Foreskin keratinocyte (primary cell): ENCODE measurements at places on chromosomes 7 and 10. TPM values are rescaled to one million over a fixed set of nuclear protein-coding genes. Genes with fewer than 3 reads are reported as not detected.

PRRT4 gene
- total RNA-seq = 0.17 and 0.28 TPM in 2 replicates

WDR86 gene
- total RNA-seq = not detected in 2 replicates

STK31 gene
- 0.20 TPM in 1 of 2 replicates, not detected in the other for total RNA-seq

PHF14 gene
- 17.8 and 21.2 TPM in 2 replicates for total RNA-seq

GALNT17 gene
- not detected in 2 replicates for total RNA-seq

PNLIP gene
- total RNA-seq = not detected in 2 replicates

PRLHR gene
- not detected in 2 replicates for total RNA-seq

GHRHR gene
- total RNA-seq = not detected in 2 replicates

NEURL1 gene
- total RNA-seq = 0.18 and 0.24 TPM in 2 replicates

UCMA gene
- not detected in 2 replicates for total RNA-seq

PAOX gene
- total RNA-seq = 1.8 and 3.5 TPM in 2 replicates

PON1 gene
- total RNA-seq = not detected in 2 replicates

SNCG gene
- total RNA-seq = 1.5 and 1.7 TPM in 2 replicates

SPDYE11 gene
- not detected in 2 replicates for total RNA-seq

VWDE gene
- total RNA-seq = 1.0 and 2.9 TPM in 2 replicates

MYL10 gene
- total RNA-seq = not detected in 2 replicates

MRLN gene
- total RNA-seq = not detected in 2 replicates

DENND2A gene
- 1.1 and 3.0 TPM in 2 replicates for total RNA-seq

LEP gene
- total RNA-seq = not detected in 2 replicates

FRAT1 gene
- 0.95 and 1.0 TPM in 2 replicates for total RNA-seq

OR2A7 gene
- 3.3 and 11.6 TPM in 2 replicates for total RNA-seq

NME8 gene
- total RNA-seq = not detected in 2 replicates

ICA1 gene
- total RNA-seq = 1.5 and 4.2 TPM in 2 replicates

ZNF804B gene
- total RNA-seq = not detected in 2 replicates

SPDYE2B gene
- not detected in 2 replicates for total RNA-seq

FEZF1 gene
- not detected in 2 replicates for total RNA-seq

VAX1 gene
- 0.04 and 0.14 TPM in 2 replicates for total RNA-seq

VGF gene
- total RNA-seq = 0.11 and 0.14 TPM in 2 replicates

ABCC2 gene
- total RNA-seq = 0.82 and 0.92 TPM in 2 replicates

CCL24 gene
- not detected in 2 replicates for total RNA-seq
